ENCODE measurements at places on chromosomes 7 and 10. TPM values are rescaled to one million over a fixed set of nuclear protein-coding genes. Genes with fewer than 3 reads are reported as not detected.

AZGP1 gene
- not detected for total RNA-seq

SNX10 gene
- 9.4 TPM for total RNA-seq

GRCh38 chr10:31018962-31019361 lies 12.7 kb downstream of the ZNF438 start:
- DNase-seq = no peak

DNA sequence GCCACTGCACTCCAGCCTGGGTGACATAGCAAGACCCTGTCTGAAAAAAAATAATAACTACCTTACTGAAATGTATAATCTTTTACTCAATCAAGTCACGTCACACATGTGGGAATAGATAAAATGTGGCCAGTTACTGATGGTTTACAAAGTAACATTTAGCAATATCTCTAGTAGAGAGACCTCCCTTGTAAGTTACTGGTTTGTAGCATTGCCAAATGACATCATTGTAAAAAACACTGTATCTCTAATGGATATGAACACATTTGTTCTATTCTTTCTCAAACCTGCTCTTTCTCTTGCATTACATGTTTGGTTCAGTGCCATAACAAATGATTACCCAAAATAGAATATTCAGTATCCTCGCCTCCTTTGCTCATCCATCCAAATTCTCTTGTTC lies 18.8 kb downstream of the TET1 start:
- no peak for DNase-seq

DNA sequence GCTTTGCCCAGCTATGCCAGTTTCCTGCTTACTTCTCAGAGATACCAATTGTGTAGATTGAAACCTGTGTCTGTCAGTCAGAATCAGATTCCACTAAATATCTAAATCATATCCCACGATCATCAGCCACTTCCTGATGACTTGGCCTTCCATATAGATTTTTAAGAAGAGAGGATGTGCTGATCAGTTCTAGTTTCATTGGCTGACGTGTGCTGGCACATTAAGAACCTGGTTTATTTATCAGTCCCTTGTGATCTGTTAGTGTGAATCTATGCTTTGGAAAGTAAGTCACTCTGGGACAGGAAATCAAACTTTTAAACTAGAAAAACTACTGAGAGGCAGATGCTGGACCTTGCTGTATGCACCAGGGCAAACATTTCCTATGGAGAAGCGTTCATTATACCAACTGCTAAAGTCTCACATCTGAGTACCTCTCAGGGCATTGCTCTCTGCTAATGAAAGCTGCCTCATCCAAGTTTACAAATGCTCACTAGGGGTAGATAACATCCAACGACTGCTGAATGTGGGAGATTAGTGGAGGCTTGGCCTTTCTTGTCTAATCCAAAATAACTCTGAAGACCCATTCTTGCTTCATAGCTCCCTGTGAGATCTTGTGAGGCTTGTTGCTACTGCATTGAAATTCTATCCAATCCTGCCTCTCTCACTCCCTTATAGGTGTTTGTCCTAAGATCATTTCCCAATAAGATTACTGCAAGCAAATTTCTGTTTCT lies 109.1 kb downstream of the ARL4A start:
- DNase-seq = no peak

- no peak for DNase-seq
These were observed 136.8 kb downstream of the PAXIP1 start for GRCh38 chr7:154865984-154866685.

GRCh38 chr10:22435650-22436049 lies 90.4 kb downstream of the SPAG6 start:
- DNase-seq = no peak

- peak; percentile 25 for DNase-seq
These were observed 743 bp downstream of the MKI67 start for GRCh38 chr10:128125416-128125943.

DNA sequence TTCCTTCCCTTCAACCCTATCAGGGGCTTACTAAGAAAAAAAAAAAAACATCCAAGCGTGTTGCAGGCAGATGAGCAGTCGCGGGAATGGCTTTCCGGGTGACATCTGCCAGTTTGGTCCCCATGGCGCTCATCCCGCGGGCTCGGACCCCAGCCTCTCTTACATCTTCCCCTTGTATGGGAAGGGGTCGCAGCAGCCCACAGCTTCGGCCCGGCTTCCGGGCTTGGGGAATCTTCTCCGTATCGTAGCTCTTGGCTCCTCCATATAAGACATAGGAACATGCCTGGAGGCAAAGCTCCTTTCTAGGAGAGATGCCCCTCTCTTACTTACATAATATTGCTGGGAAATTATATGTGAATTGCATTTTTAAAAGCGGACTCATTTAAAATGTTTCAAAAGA lies 99.5 kb downstream of the CUX1 start:
- DNase-seq = no peak

GRCh38 chr7:141515941-141516340 lies 35.3 kb upstream of the AGK start:
- no peak for DNase-seq

DNA sequence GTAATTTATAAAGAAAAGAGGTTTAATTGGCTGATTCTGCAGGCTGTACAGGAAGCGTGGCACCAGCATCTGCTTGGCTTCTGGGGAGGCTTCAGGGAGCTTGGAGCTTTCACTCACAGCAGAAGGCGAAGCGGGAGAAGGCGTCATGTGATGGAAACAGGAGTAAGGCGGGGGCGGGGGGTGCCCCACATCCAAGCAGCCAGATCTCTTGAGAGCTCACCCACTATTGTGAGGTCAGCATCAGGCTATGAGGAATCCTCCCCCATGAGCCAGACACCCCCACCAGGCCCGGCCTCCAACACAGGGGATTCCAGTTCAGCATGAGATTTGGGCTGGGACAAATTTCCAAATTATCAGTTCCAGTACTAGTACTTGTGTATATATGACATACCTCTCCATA lies 46.2 kb downstream of the WDR37 start:
- no peak for DNase-seq

DNA sequence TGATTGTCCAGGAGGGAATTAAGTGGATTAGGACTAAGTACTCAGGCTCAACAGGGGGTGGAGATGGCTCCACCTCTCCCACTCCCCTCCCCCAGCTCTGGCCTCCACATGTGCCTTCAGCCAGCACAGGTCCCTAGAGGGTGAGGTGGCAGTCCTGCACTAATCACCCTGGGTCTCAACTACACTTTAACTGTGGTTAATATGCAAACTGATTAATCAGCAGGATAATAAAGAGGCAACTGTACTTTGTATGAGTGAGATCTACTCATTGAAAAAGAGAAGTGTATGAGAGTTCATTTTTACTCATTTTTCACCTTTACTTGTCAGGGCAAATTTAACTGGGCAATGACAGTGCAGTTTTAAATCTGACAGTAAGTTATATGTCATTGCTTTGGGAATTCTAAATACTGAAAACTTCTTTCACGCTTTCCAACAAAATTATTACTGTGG lies 223.8 kb upstream of the CCDC6 start:
- DNase-seq = no peak

GRCh38 chr7:142568435-142569097 lies 180.7 kb upstream of the PRSS1 start:
- peak; percentile 85 for DNase-seq

GRCh38 chr10:101130984-101131961 lies at the start of gene TLX1:
TSS of gene TLX1 (plus strand) at chr10:101131300. CDS start at chr10:101131542, 242 bp downstream.
- DNase-seq = no peak

DNA sequence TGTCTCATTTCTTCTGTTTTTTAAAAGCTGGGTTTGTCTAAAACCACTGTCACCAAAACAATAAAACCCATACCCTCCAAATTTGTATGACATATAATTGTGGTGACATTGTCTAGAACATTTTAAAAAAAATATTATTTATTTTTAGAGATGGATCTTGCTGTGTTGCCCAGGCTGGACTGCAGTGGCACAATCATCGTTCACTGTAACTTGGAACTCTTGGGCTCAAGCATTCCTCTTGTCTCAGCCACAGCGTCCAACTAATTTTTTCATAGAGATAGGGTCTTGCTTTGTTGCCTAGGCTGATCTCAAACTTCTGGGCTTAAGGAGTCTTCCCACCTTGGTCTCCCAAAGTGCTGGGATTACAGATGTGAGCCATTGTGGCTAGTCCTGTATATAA lies 116.5 kb downstream of the CCNY start:
- no peak for DNase-seq

GRCh38 chr10:132005147-132005546 lies 23.4 kb upstream of the BNIP3 start:
- DNase-seq = no peak

DNA sequence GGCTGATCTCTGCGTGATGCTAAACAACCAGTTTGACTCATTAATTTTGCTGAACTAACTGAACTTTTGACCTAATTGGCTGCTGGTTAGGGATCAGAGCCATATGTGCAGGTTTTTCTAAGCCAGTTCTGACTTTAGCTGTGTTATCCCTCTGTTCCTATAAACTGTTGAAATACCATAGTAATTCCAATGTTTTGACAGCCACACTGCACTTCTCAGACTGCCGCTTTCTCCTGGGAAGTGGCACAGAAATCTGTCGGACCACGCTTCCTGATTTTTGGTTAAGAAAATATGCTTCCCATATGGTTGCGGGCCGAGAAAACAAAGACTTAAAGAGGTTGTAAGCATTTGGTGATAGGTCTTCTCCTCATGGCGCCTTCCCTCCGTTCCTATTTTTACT lies 42.3 kb downstream of the TBXAS1 start:
- peak; percentile 50 for DNase-seq

- no peak for DNase-seq
These were observed 3.5 kb upstream of the EBF3 start for GRCh38 chr10:129967579-129968019.

GRCh38 chr7:76333511-76334101 lies 25.2 kb downstream of the YWHAG start:
- DNase-seq = no peak

DNA sequence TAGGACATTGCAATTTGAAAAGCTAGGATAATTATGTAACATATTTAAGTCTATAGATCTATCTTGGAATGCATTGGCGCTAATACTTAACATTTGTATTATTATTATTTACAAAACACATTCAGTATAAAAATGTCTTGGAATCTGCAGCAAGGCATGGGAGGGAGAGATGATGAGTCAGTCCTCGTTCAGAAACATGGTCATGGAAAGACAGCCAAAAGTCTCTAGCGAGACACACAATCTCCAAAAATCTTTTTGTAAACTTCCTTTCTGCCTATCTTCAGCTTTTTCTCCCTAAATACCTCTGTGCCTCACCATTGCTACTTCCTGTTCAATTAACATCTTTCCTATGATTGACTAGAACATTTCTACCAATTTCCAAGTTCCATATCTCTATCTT lies 188.4 kb upstream of the CACNA2D1 start:
- DNase-seq = no peak

GRCh38 chr10:110845192-110845755 lies 26.5 kb upstream of the PDCD4 start:
- no peak for DNase-seq

- DNase-seq = no peak
These were observed 27.6 kb upstream of the C10orf71 start for GRCh38 chr10:49271346-49271745.

DNA sequence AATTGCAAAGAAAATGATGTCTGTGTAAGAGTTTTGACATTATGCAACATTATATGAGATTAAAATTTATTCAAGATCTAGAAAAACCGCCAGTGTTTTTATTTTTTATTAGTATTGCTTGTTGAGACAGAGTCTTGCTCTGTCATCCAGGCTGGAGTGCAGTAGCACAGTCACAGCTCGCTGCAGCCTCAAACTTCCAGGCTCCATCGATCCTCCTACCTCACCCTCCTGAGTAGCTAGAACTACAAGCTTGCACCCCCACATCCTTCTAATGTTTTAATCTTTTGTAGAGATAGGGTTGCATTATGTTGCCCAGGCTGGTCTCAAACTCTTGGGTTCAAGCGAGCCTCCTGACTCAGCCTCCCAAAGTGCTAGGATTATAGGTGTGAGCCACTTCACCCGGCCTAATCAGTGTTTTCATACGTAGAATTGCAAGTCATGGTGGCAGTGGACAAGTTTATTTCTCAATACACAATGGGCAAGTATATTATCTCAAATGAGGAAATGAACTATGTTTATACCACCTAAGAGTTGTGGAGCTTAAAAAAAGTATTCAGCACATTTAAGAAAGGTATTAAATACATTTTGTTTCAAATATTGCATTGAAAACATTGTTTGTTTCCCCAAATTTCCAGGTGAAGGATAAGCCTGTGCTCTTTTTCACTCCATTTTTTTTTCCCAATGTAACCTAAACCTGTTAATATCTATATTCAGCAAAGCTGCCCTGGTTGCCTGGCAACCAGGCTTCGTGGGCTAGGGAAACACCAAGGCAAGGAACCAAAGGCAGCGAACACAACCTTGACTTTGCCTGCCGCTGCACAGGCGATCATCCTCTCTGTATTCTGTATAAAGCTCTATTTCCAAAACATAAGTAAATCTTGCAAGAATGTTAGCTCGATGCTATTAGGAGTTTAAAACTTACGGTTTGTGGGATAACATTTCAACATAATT lies 163.9 kb downstream of the CACNB2 start:
- DNase-seq = no peak

GRCh38 chr7:155258226-155258560 lies 39.5 kb upstream of the INSIG1 start:
- DNase-seq = peak; percentile 46

DNA sequence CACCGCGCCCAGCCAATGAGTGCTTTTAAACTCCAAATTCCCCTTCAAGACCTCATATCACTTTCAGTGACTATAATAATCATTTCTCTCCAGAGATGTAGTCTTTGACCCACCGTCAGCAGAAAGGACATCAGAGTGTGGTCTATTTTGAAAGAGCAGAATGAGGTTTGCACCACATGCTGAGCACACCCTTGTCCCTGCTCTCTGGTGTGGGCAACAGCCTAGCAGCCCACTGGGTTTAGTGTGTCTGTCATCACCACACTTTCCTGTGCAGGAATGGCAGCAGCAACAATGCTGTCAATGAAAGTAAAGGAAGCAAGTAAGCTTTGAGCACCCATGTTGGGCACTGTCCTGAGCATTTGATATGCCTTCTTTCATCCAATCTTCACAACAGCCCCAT lies 122.4 kb downstream of the PLXNA4 start:
- no peak for DNase-seq

DNA sequence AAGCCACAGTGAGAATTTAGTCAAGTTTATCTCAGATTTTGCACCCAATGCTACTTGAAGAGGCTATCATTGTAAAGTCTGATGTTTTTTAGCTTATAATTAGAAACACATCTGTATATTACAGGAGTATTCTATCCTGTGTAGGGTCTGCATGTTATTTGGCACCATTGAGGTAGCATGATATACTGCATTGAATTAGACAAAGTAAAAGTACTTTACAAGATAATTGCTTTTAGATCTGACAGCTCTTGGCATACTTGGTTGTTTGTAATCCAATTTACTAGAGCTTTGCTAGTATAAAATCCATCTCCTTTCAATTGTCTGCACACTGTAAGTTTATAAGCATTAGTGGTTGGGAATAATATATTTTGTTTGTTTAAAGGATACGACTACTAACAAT lies 714.3 kb downstream of the ANKRD7 start:
- DNase-seq = no peak

- no peak for DNase-seq
These were observed 102.0 kb downstream of the VIPR2 start for GRCh38 chr7:159042581-159043101.

- no peak for DNase-seq
These were observed 1.1 kb upstream of the MACC1 start for GRCh38 chr7:20218279-20218678.

- DNase-seq = no peak
These were observed 147.9 kb upstream of the FZD8 start for GRCh38 chr10:35789996-35790395.

GRCh38 chr10:29099415-29099814 lies 189.5 kb upstream of the LYZL1 start:
- no peak for DNase-seq
